CD4-positive, alpha-beta memory T cell (primary cell): ENCODE measurements at places on chromosomes 1 and 21. TPM values are rescaled to one million over a fixed set of nuclear protein-coding genes. Genes with fewer than 3 reads are reported as not detected.

SLC16A4 gene
- 0.39 TPM for total RNA-seq

CAMK1G gene
- total RNA-seq = not detected

SERINC2 gene
- total RNA-seq = 0.11 TPM

TARBP1 gene
- total RNA-seq = 27.5 TPM

- DNase-seq = peak; percentile 63
Measured at GRCh38 chr1:90850898-90851710, 134.0 kb upstream of the BARHL2 start.

GRCh38 chr1:170162459-170163246, 16.9 kb downstream of the NTMT2 start:
- DNase-seq = no peak

- no peak for DNase-seq
Measured at GRCh38 chr1:79966438-79966837, 959.9 kb upstream of the ADGRL4 start.

DNA sequence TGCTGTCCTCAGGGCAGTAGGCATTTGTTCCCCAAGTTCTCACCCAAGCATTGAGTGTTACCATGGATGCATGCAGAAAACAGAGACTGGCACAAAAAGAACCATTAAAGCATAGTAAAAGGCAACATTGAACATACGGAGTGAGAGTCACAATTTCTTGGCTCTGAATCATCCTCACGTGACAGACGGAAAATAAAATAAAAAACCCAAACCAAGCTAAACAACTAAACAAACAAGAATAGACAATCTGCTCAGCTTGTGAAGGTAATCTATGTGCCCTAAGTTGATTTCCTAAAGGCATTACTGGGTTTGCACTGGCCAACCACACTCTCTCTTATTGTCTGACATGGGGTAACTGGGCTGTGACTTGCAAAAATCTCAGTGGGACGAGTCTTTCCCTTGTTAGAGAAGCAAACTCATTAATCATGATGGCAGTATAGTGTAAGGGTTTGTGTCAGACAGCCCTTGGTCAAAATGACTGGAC, 306.0 kb downstream of the ASTN1 start:
- DNase-seq = no peak

- DNase-seq = no peak
Measured at GRCh38 chr1:217718873-217719272, 87.7 kb downstream of the SPATA17 start.

DNA sequence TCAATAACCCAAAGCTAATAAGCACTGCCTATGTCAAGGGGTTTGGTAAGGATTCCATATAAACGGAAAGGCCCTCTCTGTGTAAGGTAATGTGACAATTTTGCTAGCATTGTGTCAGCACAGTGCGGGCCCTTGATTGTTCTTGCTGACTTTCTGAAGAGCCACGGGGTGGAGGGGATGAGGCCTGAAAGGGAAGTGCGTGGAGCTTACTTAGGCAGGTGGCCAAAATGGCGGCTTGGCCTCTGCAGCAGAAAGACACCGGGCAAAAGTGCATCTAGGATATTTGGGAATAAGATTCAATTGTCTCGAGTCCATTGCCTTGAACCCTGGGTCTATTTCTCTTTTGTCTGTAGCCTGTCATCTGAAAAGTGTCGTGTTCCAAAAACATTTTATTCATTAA, 114.3 kb downstream of the TGFB2 start:
- DNase-seq = no peak

DNA sequence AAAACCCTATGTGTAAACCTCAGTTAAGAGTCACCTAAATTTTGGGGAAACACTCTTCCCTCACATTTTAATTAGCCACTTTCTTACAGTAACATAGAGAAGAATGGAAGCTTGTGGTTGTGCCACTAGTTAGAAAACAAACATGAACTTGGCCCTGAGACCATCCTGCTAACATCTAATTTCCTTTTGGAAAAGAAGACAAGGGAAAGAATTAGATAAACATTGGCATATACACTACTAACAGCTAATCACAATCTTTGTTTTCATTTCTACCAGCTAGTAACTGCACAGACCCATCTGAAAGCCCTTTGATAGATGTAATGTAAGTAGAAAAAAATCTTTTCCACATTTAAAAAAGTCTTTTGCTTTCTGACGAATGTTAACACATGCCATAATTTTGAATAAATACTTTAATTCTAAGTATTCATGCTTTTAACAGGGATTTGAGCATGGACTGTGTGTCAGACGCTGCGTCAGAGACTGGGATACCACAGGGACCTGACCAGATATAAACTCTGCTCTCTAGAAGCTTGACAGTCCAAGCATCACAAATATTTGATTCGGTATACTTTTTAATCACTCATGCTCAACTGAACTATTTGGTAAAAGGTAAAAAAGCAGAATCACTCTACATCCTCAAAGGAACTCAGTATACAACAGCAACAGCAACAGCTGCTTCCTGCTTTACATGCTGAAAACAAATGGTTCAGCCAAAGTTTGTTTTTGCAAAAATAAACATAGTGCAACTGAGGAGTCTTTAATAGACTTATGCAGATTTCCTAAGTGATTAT, 30.2 kb downstream of the DPH5 start:
- DNase-seq = no peak

GRCh38 chr1:162873671-162874666, 13.0 kb upstream of the CCDC190 start:
- no peak for DNase-seq
